Activated CD4-positive, alpha-beta T cell treated with anti-CD3 and anti-CD28 coated beads, Interleukin-2, Interleukin-6, amounts not matched to agents 100 ng/mL and 50 ng/mL, durations not matched to agents 16 hours and 8 hours (primary cell): ENCODE measurements at places on chromosomes 11 and 22.

GRCh38 chr22:32206774-32207758 is 2.2 kb upstream of the RFPL2 start:
- peak; percentile 63 for DNase-seq

DNA sequence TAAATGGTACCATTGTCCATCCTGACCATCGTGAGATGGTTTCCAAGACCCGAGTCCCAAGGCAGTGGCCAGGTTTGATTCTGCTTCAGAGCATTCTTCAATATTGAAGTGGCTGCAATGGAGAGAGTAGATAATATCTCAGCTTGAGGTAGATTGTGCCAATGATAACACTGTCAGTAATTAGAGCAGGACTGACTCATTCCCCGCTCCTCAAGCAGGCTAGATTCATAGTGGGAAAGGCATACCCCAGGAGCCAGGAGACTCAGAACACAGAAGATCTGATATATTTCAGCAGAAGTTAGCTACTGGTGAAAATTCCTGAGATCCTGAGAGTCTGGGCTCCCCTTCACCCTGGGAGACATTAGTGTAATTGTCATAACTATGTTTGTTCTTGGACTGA is 55.6 kb upstream of the LARGE1 start:
- no peak for DNase-seq

- DNase-seq: peak; percentile 18
These were observed 27.7 kb downstream of the DNAJC24 start for GRCh38 chr11:31397239-31397834.

DNA sequence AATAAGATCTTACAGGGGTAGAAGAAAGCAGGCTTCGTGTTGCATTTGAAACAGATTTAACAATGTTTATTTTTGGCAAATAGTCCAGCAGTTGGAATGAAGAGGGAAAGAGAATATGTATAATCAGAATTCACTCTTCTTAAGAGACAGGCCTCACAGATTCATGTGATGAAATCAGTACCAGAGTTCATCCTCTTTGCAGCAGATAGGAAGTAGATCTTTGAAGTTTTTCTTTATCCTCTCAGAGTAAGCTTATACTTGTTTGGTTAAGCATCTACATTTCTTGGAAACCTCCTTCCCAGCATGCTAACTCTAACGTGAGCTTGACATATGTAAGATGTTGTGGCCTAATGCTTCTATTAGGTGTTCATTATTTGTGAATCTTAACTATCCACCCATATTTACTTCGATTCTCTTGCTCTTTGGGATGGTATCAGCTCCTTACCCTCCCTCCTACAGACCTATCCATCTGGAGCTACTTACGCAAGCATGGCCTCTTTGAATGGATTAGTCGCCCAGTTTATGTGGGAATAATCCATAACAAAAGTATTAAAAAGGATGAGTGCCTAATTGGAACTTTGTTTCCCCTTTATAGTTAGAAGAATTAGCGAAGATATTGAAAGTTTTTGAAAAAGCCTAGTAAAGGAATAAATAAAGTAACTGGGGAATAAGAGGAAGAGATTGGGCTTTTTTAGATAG is 80.1 kb downstream of the PRMT3 start:
- DNase-seq: no peak

- no peak for DNase-seq
These were observed 3.9 kb upstream of the CDC42BPG start for GRCh38 chr11:64848214-64848825.

DNA sequence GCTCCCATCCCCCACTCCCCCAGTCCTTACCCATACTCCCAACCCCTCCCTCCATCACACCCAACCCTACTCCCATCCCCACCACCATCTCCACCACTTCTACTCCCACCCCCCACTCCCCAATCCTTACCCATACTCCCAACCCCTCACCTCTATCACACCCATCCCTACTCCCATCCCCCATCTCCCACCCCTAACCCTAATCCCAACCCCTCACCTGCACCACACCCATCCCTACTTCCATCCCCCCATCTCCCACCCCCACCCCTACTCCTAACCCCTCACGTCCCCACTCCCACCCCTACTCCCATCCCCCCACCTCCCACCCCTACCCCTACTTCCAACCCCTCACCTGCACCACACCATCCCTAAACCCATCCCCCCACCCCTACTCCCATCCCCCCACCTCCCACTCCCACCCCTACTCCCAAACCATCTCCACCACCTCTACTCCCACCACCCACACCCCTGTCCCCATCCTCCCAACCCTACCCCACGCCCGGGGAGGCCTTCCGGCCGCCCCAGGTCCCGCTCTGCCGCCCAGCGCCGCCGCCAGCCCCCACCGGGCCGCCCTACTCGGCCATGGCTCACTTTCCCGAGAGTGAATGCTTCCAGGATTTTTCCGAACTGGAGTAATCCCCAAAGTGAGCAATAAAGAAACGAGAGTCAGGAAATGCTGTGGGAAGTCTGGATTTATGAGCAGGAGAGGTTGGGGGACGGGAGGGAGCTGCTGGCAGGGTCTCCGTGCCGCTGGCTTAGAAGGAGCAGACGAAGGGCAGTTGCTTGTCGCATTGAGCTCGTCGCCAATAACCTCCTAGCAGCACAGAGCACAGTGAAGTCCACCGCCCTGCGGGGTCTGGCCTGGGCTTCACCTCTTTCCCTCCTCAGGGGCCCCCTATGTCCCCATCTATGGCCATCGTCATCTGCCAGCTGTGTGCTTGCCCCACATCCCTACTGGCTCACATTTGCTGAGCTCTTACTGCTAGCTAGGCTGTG is 4.6 kb downstream of the PRG3 start:
- DNase-seq: no peak

GRCh38 chr11:133041928-133042882 is 490.1 kb downstream of the OPCML start:
- no peak for DNase-seq

GRCh38 chr22:20256551-20257211 is 11.4 kb downstream of the RTN4R start:
- DNase-seq: no peak

- DNase-seq: no peak
These were observed 40.0 kb downstream of the KCNJ4 start for GRCh38 chr22:38415046-38415445.

GRCh38 chr11:126733685-126734084 is 266.9 kb downstream of the KIRREL3 start:
- no peak for DNase-seq

DNA sequence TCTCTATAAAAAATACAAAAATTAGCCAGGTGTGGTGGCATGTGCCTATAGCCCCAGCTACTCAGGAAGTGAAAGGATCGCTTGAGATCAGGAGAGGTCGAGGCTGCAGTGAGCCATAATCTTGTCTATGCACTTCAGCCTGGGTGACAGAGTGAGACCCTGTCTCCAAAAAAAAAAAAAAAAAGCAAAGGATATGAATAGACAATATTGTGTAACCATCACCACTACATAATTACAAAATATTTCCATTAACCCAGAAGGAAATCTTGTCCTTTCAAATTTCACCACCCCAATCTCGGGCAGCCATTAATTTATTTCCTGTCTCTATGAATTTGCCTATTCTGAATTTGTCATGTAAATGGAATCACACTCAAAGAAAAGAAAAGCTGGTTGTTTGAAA is 21.2 kb downstream of the RSF1 start:
- DNase-seq: no peak

GRCh38 chr22:28910569-28911303 is 27.4 kb downstream of the ZNRF3 start:
- DNase-seq: no peak

DNA sequence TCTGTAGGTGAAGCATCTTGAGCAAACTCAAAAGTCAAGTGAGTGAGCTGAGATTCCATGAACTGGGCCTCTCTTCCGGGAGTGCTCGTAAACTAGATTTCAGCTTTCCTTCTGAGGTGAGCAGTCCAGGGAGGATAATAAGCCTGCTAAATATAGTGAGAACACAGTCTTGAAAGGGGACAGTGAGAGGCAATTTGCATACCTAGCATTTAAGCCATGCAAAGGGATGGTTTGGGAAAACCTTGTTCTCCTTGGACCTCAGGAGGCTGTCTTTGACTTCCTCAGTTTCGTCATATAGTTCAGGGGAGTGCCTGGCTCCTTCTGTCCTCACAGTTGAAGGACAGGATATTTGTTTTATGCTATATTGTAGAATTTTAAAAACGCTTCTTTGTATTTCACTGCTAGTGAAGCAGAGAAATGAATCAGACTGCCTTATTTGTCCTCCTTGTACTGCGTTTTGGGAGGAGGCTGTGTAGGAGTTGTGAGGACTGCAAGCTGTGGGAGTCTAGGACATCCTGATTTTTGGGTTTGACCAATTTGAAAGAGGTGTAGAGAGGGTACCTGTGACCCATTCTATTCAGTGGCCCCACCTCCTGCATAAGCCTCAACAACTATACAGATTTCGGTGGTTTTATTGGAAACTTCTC is 11.0 kb upstream of the SORL1-AS1 start:
- DNase-seq: no peak

GRCh38 chr22:38078046-38078840 is 5.7 kb downstream of the SLC16A8 start:
- DNase-seq: no peak
